ENCODE measurements at places on chromosomes 6 and 20.

DNA sequence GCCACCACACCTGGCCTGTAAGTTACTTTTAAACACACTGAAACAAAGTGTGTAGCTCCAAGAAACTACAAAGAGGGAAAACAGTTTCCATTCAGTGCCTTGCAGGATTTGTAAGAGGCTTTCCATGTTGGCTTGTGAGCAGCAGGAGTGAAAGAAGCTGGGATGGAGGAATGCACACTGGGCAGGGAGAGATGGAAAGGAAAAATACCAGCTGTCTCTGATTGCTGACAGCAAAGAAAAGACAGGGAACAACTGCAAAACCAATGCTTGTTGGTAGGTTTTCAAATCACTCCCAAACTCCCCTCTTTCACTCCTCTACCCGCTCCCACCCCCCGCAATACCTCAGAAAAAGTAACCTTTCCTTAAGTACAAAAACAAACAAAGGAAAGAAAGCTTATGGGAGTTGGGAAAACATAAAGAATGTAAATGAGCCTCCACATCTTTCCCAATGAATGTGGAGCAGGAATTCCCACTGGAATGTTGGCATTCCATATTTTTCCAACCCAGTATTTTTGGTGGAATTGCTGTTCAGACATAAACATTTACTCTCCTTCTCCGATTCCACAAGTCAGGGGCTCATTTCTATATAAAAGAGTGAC, 166.1 kb downstream of the THBS2 start:
- DNase-seq, result no peak

GRCh38 chr6:53758496-53758895, 36.3 kb upstream of the LRRC1 start:
- no peak for DNase-seq

DNA sequence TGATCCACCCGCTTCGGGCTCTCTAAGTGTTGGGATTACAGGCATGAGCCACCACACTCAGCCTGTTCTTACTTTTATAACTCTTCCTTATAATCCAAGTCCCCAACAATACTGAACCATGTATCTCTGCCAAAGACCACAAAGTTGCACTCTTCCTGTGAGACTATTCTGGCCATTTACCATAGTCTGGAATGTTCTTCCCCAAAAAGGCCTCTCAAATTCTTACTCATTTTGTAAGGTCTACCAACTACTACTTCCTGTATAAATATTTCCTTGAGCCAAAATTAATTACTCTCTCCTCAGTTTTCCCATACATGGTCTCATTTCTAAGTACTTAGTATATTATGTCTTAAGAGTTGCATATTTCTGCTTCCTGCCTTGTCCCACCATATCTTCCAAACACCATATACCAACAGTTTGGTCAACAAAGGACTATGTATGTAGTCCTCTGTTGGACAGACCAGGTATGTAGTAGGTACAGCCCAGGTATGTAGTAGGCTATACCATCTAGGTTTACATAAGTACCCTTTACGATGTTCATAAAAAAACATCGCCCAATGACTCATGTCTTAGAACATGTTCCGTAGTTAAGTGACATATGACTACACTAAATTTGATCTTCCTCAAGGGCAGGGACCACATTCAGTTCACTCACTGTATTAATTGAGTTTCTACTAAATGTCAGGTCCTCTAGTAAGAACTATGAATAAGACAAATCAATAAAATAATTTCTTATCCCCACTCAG, 22.0 kb downstream of the RANBP9 start:
- DNase-seq, result no peak

GRCh38 chr6:89927264-89927663, 33.0 kb downstream of the GJA10 start:
- DNase-seq, result no peak

- no peak for DNase-seq
Observed at GRCh38 chr6:135680964-135681913, 170.3 kb upstream of the PDE7B start.

DNA sequence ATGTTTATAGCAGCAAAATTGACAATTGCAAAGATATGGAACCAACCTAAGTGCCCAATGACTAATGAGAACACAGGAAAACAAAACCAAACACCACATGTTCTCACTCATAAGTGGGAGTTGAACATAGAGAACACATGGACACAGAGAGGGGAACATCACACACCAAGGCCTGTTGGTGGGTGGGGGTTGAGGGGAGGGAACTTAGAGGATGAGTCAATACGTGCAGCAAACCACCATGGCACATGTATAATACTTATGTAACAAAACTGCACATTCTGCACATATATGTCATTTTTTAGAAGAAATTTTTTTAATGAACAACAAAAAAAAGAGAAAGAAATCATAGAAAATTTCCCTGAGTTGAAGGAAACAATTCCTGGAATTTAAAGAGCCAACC, 3.9 kb downstream of the EPM2A start:
- no peak for DNase-seq
